ENCODE measurements at places on chromosomes 13 and 19.
A peak's percentile ranks its signal among the peaks of the same experiment; 100 is the strongest.

GRCh38 chr13:58119351-58119750, 487.8 kb downstream of the PCDH17 start:
- no peak for DNase-seq

DNA sequence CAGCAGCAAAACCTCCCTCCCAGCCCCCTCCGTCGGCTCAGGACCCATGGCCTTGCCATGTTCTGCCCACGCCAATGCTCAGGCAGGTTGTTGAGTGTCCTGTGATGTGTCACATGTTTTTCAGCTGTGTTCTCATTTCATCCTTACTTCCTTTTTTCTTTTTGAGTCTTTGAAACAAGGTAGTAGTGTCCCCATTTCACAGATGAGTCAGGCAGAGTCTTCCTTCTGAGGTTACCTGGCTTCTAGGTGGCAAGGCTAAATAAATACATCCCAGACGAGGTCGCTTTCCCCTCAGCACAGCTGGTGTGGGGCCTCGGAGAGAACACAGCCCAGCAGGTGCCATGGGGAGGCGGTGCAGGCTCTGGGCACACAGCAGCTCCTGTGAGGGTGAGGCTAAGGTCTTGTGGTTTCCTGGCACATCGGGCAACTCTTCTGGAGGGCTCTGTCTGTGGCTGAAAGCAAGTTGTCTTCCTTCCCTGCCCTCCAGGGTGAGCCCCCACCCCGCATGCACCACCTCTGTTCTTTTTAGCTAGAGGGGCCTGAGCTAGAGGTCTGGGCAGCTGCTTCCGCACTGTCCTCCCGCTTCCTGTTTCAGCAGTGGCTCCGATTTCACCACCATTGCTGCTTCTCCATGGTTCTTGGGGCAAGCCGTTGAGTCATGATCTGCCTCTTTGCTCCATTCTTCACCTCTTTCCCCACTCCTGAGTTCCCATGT, 15.1 kb downstream of the PRAM1 start:
- DNase-seq, result peak; percentile 89

GRCh38 chr19:19911150-19911549, 10.4 kb downstream of the ZNF93 start:
- no peak for DNase-seq

DNA sequence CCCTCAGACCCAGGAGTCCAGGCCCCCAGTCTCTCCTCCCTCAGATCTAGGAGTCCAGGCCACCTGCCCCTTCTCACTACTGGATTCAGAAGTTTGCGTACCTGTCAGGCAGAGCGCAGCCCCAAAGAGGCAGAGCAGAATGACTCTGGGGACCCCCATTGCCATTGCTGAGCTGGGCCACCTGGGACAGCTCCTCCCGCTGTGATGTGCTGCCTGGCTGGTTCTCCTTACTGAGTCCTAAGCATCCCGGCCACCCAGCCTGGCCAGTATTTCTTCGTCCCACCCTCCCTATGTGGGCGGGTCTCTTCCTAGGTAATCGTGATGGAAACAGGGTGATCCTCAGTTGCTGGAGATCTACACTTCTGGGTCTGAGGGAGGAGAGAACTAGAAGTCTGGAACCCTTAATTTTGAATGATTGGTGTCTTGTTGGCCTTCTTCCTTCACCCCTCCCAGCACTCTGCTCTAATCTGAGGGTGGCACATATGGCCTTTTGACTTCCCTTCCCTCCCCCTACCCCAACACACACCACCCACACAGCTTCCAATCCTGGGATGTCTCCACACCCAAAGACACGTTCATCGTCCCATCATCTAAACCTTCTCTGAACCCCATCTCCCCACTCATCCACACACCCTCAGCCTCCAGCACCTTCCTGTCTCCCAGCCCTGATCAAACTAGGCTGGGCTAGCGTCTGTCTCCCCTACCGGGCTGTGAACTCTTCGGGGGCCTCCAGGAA, at the start of gene LYPD5:
TSS of gene LYPD5 (minus strand) at position 232 of the 736 bp plus-strand sequence. CDS start at position 165, 67 bp downstream.
- DNase-seq, result no peak

Data from SIG-M5 (cell line).